Stimulated activated CD8-positive, alpha-beta memory T cell treated with anti-CD3 and anti-CD28 coated beads, Interleukin-7, amount 100 ng/mL, for 1 hour (primary cell): ENCODE measurements at places on chromosomes 6 and 20.

- DNase-seq: no peak
Measured at GRCh38 chr20:49381558-49382493, 100.6 kb downstream of the KCNB1 start.

DNA sequence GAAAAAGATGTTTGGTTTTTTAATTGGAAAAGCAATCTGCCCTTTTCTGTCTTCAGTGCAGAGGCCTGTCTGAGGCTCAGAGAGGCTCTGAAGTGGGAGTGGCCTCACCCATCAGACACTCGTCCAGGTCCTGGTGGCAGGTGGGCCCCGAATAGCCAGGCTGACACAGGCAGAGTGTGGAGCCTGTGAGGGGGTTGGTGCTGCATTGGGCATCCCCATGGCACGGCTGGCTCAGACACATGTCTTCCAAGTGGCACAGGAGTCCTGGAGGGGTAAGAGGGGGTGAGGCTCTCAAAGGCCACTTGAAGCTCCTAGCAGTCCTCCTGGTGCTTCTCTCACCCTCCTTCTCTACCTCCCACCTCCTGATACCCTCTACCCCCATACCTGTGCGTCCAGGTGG is 3.8 kb downstream of the NOTCH4 start:
- DNase-seq: no peak

DNA sequence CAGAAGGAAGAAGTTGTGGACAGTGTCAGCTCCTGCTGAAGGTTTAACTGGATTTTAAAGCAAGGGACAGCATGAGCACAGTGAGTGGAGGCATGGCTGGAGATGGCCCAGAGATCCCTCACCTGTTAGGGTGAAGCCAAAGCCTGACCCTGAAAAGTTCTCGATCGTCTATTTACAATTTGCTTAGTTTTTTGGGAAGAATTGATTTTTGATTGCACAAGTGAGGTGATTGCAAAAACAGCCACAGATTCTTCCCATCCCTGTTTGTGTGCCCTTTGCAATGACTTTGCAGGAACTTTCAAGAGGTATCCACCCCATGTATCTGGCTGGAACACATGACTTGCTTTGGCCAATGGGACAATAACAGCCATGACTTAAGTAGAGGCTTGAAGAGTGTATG is 170.1 kb downstream of the TFAP2C start:
- DNase-seq: no peak

DNA sequence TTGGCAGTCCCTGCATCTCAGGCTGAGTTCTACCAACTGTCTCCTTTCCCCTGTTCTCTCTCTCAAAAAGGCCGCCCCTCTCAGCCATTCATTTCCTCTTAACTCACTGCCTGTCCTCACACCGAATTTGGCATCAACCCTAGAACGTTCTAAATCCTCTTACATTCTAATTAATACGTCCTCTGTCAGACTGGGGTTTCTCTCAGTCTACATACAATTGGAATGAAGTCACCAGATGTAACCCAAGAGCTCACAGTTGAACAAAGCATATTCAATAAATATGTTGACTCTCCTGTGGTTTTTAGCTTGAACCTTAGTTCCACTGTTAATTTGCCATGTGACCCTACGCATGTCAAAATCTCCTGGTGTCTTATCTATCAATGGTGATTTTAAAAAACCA is 269.6 kb downstream of the CLIC5 start:
- DNase-seq: no peak

DNA sequence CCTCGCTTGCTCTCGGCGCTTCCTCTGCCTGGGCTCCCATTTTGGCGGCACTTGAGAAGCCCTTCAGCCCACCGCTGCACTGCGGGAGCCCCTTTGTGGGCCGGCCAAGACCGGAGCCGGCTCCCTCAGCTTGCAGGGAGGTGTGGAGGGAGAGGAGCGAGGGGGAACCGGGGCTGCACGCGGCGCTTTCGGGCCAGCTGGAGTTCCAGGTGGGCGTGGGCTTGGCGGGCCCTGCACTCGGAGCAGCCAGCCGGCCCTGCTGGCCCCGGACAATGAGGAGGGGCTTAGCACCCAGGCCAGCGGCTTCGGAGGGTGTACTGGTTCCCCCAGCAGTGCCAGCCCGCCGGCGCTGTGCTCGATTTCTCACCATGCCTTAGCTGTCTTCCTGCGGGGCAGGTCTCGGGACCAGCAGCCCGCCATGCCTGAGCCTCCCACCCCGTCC is 10.2 kb upstream of the SRPK1 start:
- no peak for DNase-seq

DNA sequence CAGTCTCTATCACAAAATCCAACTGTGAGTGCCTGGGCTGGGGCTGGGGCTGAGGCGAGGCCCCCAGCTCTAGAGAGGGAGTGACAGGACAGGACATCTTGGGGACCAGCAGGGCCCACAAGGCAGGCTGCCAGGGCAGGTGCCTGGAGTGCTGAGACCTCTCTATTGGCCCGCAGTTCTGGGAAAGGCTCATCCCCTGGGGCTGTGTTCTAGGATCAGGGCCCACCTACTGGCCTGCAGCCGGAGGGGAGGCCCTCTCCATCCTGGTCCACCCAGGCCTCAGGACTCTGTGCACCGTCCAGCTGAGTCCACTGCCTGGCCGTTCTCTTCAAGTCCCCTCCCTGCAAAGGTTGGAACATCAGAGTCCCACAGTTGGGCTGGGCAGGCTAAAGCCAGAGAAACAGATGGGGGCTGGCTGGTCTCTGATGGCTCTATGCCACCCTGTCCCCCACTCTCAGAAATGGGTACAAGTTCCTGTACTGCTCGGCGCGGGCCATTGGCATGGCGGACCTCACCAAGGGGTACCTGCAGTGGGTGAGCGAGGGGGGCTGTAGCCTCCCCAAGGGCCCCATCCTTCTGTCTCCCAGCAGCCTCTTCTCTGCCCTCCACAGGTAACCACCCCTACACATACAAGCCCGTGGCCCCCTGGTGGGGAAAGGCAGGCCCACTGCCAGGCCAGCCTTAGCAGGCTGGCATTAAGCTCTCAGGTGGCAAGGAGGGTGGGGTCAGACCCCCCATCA is 9.0 kb downstream of the EMILIN3 start:
- no peak for DNase-seq

DNA sequence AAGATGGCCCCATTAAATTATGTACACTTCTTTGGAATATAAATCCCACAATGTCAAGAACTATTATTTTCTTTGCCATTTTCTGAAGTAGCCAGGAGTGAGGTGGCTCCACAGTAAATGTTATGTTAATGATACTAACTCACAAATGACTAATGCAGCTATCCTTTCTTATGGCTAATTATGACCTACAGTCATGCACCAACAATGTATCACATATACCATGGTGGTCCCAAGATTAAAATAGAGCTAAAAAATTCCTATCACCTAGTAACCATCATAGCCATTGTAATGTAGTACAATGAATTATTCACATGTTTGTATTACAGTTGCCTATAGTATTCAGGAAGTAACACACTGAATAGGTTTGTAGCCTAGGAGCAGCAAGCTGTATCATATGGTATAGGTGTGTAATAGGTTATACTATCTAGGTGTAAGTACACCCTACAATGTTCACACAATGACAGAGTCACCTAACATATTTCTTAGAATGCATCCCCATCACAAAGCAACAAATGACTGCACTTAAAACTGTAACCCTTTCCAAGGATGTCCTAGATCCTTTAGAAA is 15.3 kb downstream of the ECHDC1 start:
- no peak for DNase-seq
